ENCODE measurements at places on chromosomes 6 and 20.

- no peak for DNase-seq
Measured at GRCh38 chr20:61391185-61391584, 139.1 kb downstream of the CDH4 start.

- no peak for DNase-seq
Measured at GRCh38 chr20:33351696-33352095, 49.6 kb downstream of the CDK5RAP1 start.

- no peak for DNase-seq
Measured at GRCh38 chr6:65545920-65546319, 161.1 kb downstream of the EYS start.

GRCh38 chr6:40545954-40546353 is 41.2 kb downstream of the LRFN2 start:
- no peak for DNase-seq

GRCh38 chr6:183668-184067 is 108.6 kb upstream of the DUSP22 start:
- DNase-seq = no peak

DNA sequence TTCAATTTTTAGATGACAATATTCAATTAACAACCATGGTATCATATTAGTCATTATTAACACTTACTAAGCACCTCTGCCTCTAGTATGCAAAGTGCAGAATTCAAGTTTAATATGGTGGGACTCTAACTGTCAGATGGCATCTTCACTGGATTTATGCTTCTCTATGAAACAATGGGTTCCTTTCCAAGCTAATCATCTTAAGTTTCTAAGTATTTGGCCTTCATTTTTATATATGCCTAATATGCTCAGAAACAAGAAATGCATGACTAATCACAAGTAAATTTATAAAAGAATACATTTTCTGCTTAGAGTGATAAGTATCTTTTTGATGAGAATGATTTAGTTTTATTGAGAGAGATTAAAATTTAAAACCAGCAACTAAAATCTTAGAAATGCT is 144.7 kb downstream of the HIVEP2 start:
- no peak for DNase-seq

- DNase-seq = no peak
Measured at GRCh38 chr6:157432892-157433265, 51.9 kb downstream of the ZDHHC14 start.

DNA sequence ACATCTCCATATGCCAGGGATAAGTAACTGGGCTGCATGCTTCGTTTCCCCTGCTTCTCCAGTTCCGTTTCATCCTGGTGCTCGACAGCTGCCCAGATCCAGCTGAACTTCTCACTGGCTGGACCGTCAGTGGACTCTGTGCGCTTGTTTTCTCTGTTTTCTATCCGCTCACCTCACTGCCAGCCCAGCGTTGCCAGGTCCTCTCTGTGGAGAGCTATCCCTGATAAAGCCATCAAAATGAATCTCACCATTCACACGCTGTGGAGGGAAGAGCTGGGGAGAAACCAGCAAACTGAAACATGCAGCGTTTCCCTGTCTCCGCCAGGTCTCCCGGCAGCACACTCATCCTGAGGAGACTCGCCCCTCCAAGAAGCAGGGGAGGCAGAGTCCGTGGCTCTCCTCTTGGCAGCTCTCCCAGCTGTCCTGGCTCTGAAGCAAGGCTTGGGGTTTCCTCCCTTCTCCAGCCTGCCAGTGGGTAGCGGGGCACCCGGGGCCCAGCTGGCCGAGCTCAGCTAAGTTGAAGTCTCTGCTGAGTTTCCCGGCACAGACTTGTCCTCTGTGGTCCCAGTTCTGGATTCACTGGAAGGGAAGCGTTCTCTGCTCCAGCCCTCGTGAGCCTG is 160.9 kb downstream of the DTNBP1 start:
- DNase-seq = no peak

GRCh38 chr6:4434655-4435054 is 299.3 kb upstream of the ECI2 start:
- DNase-seq = no peak

- DNase-seq = no peak
Measured at GRCh38 chr20:14775778-14776177, 438.4 kb upstream of the FLRT3 start.

GRCh38 chr6:33621711-33622388 is 728 bp downstream of the ITPR3 start:
- DNase-seq = no peak

DNA sequence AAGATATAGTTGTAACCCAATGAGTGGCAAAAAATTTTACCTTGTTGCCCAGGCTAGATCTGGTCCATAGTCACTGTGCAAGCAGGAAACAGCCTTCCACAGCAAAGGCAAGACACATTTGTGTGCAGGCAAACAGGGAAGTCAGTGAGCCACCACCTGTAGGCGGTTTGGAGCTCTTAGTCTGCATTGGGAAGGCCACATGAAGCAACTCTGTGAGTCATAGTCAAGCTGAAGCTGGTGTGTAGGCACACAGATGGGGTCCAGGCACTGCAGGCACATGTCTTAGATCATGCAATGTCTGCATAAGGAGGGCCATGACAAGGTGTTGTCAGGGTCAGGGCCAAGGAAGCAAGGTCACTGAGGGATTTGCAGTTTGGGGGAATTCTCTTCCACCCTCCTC is 543.2 kb upstream of the EPHA7 start:
- no peak for DNase-seq

DNA sequence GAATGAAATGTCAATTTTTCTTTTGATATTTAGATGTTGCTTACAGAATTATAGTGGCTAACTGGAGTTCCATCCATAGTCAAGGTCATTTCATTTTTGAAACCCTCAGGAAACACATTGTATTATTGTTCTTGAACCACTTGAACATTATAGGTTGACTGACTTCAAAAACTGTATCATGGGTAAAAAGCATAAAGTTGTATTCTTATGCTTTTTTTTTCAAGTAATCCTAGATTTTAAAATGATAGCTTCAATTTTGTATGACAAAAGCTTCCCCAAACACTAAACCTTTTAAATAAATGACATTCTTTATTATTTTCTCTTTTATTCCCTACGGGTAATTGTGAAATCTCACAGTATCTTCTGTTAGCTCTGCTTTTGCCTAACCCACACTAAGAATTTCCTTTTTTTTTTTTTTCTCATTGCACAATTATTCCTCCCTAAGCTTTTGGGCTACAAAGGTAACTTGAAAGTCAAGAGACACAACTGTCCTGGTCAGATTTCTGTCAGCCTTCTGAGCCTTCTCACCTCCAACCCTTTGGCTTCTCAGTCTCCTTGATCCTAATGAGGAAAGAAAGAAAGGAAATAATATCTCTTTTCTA is 36.9 kb upstream of the LAMA4 start:
- no peak for DNase-seq

GRCh38 chr20:1450926-1451491 is 15.6 kb downstream of the NSFL1C start:
- DNase-seq = no peak

- no peak for DNase-seq
Measured at GRCh38 chr20:44083220-44083933, 103.6 kb downstream of the JPH2 start.

- no peak for DNase-seq
Measured at GRCh38 chr6:33613146-33613794, 7.9 kb upstream of the ITPR3 start.

GRCh38 chr6:13453771-13454251 is 33.6 kb downstream of the GFOD1 start:
- no peak for DNase-seq

GRCh38 chr6:90584636-90585255 is 2.1 kb downstream of the MAP3K7 start:
- DNase-seq = no peak

DNA sequence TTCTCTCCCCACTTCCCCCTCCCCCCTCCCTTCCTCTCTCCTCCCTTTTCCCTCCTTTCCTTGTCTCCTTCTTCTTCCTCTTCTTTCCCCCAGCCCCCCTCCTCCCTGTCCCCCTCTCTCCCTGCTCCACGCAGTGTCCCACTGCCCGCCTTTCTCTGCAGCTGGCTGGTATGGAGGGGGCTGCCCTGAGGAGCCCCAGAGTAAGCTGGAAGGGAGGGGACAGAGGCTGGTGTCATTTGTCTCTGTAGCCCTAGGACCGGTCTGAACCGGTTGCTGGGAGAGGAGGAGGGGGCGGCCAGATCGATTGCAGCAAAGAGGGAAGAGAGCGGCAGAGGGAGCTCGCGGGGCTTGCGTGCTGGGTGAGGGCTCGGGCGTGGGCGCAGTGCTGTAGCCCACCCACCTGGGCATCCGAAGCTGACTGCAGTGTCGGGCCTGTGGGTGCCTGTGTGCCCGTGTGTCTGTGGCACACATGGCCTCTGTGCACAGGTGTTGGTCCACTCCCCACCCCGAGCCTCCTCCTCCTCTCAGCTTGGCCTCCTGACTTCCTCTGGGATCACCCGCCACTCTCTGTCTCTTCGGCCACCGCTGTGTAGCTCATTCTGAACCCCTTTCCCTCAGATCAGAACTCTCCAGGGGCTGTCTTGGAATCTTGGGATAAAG is 50.6 kb downstream of the SRC start:
- DNase-seq = no peak

GRCh38 chr6:116633685-116634084 is 17.4 kb downstream of the RSPH4A start:
- DNase-seq = no peak

DNA sequence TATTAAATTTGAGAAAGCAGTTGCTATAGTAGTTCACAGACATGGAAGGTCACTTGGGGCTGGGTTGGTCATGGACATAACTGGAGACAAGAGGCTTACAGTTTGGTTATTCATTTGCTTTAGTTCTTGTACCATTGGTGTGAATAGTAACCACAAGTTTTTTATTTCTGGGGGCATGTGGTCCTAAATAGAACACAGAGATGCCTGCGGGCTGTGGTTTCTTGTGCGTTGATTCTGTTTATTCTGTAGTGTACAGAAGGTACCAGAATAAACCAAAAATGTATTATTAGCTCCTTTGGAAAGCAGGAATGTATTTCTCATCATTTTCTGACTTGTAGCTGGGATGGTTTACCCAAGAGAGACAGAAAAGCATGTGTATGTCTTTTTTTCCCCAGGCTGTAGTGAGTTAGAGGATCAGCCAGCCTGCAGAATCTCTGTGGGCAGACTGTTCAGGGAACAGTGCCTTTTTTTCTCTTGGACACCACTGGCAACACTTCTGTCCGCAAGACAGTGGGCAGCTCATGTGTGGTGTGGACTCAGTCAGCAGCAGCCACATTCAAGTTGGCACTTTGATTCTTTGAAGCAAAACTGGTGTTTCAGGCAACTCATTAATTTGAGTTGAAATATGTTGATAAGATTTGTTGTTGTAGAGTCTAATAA is 122.1 kb downstream of the LRRC1 start:
- no peak for DNase-seq

DNA sequence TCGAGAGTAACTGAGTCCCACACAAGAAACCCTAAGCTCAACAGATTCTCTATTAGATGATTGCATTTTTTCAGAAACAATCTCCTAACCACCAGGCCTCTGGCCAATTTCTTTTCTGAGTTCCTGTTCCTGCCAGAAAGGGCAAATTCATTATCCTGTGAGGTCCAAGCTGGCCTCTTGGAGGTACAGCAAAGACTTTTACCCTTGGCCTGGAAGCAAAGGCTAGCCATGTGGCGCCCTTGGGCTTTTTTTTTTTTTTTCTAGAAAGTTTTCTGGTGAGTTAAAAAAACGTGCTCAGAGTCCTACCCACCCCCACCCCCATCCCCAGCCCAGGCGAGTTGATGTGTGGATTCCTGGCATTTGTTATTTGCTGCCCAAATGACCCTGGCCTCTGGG is 59.0 kb upstream of the EEF1A1 start:
- DNase-seq = no peak

GRCh38 chr6:133889557-133890403 is 867 bp downstream of the TCF21 start:
- no peak for DNase-seq

GRCh38 chr6:43939281-43940070 is 169.5 kb downstream of the VEGFA start:
- DNase-seq = no peak

- DNase-seq = no peak
Measured at GRCh38 chr20:4130404-4131189, 115.2 kb upstream of the RNF24 start.

DNA sequence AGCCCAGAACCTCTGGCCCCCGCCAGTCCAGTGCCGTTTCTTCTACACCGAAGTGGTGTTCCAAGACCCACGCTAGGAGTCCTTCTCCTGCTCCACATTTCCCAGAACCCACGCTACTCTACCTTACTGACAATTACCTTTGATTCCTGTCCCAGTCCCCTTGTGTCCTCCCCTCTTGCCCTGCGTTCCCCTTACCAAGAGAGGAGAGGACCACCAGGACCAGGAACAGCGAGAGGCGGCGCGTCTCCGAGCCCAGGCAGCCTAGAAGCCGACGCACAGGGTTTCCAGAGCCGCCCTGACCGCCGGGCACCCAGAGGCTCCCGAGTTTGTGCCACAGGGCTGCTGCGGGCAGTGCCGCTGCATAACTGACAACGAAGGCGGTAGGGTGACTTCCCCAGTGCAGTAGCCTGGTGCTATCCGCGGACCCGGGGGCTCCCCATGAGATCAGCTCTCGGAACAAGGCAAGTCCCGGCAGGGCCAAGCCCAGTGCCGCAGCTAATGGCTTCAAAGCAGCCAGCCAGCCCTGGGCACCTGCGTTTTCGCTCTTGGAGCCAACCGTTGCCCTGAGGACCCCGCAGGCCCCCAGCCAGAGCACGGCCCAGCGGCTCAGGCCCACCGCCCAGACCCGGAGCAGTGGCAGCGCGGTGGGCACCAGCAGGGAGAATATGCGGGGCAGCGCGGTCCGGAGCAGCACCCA is 512 bp downstream of the TAP1 start:
- DNase-seq = peak; percentile 36

DNA sequence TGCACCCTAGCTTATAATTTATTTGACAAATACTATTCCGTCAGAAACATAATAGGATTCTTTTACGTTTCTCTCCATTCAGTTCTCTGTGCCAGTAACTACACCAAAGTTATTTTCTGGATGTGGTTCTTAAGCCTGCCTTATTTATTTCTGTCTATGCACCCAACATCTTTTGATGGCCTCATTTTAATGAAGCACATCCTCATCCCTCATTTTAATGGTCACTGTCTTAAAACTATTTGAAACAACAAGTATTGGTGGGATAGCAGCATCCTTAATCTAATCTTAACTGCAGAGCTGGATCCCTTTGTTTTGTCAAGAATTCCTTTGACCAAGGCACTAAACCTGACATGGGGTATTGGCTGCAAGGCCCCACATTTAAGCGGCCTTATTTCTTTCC is 11.0 kb downstream of the FAM135A start:
- no peak for DNase-seq

DNA sequence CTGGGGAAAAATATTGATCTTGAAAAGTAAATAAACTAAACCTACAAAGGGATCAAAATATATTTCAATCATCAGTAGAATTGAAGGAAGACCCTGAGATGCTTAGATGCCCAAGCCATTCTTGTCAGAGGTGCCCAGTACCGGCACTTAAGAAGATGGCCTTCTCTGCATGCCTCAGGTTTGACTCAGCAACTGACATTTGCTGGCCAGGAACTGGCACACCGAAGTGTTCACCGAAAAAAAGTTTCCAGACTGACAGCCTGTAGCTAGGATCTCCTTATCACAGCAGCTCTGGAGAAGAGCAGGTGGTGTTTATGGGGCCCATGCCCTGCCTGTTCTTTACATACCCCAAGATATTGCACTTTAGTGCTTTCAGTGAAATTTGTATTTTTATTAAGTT is 203.2 kb downstream of the MOXD1 start:
- DNase-seq = no peak

Data from stimulated activated CD8-positive, alpha-beta memory T cell treated with anti-CD3 and anti-CD28 coated beads, Interleukin-2, amount 100 ng/mL, for 1 hour (primary cell).